ENCODE measurements at places on chromosomes 1 and 21. TPM values are rescaled to one million over a fixed set of nuclear protein-coding genes. Genes with fewer than 3 reads are reported as not detected.

Gene DNAJC28
- 4.0 TPM for total RNA-seq

DNA sequence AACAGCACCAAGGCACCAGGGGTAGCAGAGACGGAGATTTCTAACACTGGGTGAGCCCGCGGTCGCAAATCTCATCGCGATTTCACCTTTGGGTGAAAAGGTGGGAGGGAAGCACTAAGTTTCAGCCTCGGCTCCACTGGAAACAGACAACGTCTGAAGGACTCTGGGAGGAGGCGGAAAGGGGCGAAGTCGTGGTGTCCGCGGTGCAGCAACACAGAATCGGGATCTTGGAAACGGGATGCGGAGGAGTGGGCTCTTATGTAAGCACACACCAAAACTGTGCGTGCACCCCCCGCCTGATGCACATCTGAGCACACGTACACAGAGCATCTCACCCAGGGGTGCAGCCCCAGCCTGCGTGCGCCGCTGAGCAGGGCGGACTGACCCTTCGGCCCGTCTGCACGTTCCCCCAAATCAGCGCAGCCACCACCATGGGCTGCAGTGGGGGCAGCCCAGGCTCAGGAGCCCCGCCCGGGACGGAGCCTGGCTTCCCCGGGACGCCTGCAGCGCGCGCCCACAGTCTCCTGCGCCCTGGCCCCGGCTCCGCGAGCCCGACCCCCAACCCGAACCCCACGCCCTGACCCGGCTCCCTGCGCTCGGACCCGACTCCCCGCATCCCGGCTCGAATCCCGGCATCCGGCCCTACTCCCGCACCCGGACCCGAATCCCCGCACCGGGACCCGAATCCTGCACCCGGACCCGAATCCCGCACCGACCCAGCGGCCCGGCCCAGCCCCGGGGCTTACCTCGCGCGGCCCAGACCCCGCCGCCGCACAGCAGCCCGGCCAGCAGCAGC is 670 bp downstream of the CLSTN1 start:
- DNase-seq: peak; percentile 92

DNA sequence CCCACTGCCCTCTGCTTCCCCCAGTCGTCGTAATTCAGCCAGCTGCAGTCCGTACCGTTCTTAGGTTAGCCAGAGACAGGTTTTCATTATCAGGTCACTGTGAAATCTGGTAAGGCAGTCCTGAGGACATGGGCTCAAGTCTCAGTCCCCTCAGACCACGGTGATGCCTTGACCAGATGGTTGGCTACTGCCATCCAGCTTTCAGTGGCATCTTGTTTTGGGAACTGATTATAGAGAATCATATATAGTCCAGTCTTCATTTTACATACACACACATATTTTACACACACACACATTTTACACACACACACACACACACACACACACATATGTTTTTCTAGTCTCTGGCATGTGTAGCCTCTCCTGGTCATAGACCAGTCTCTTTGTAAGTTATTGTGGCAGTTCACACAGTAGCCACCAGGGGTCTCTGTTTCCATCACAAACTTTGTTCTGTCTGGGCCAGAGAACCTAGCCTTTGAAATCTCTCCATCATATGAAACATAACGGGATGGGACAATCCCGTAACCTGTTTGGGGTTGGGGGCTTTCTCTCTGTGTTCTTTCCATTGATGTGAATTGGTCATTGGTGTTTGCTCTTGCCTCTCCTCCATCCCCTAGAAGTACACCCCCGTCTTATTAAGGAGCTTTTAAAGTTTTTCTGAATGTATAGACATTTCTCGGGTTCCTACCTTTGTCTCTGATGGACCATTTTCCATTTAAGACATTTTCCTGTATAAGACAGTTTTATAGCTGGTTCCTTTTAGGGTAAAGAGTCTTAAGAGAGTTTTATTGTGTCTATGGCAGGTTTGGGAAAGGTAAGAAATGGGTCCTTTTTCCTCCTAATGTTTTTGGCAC is 8.4 kb upstream of the IKBKE start:
- DNase-seq: peak; percentile 93

DNA sequence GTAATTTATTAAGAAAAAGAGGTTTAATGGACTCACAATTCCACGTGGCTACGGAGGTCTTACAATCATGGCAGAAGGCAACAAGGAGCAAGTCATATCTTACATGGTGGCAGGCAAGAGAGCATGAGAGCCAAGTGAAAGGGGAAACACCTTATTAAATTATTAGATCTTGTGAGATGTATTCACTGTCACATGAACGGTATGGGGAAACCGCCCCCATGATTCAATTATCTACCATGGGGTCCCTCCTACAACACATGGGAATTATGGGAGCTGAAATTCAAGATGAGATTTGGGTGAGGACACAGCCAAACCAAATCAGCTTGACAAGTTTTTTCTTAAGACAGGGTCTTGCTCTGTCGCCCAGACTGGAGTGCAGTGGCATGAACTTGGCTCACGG is 14.3 kb downstream of the DAP3 start:
- DNase-seq: no peak

- no peak for DNase-seq
Measured at GRCh38 chr1:23481026-23481597, 2.9 kb downstream of the ASAP3 start.

DNA sequence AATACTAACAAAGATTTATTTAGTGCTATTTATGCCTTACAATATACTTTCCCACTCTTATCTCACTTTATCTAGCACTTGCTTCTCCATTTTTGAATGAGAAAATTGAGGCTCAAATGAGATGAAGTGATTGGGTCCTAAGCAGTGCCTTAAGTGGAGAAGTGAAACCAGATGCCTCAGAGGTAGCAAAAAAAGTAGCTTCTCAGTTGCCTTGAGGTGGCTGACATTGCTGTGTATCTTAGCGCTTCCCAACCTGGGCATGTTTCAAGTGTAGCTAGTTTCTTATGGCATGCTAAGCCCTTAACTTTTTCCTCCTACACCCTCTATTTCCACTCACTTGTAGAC is 390.4 kb downstream of the OMA1 start:
- DNase-seq: no peak

GRCh38 chr1:158563853-158564252 is 6.5 kb downstream of the OR6P1 start:
- no peak for DNase-seq

Measured in osteoblast (primary cell).